ENCODE measurements at places on chromosomes 11 and 22. TPM values are rescaled to one million over a fixed set of nuclear protein-coding genes. Genes with fewer than 3 reads are reported as not detected.
A peak's percentile ranks its signal among the peaks of the same experiment; 100 is the strongest.

- DNase-seq = no peak
Observed at GRCh38 chr11:68372625-68373024, 60.2 kb downstream of the LRP5 start.

- DNase-seq = peak; percentile 70
Observed at GRCh38 chr22:36156515-36157419, 3.8 kb downstream of the APOL3 start.

DNA sequence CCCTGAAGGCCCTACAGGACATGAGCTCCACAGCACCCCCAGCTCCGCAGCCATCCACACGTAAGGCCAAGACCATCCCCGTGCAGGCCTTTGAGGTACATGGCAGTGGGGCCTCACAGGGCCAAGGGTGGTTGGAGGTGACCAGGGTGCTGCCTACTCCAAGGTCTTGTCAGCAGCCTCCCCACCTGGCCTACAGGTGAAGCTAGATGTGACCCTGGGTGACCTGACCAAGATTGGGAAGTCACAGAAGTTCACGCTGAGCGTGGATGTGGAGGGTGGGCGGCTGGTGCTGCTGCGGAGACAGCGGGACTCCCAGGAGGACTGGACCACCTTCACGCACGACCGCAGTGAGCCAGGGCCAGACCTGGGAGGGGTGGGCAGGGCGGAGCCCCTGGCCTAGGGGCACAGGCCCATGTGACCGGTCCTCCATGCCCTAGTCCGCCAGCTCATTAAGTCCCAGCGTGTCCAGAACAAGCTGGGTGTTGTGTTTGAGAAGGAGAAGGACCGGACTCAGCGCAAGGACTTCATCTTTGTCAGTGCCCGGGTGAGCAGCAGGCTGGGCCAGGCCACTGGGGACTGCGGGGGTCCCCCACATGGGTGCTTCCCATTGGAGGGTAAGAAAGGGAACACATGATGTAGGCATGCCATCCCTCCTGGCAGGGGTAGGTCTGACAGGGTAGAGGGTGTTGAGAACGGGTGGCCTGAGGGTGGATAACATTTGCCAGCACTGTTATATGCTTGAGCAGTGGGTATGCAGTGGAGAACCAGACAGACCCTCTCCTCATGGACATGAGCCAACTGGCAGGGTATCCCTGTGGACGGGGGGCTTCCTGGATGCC is 5.6 kb downstream of the INPPL1 start:
- no peak for DNase-seq

DNA sequence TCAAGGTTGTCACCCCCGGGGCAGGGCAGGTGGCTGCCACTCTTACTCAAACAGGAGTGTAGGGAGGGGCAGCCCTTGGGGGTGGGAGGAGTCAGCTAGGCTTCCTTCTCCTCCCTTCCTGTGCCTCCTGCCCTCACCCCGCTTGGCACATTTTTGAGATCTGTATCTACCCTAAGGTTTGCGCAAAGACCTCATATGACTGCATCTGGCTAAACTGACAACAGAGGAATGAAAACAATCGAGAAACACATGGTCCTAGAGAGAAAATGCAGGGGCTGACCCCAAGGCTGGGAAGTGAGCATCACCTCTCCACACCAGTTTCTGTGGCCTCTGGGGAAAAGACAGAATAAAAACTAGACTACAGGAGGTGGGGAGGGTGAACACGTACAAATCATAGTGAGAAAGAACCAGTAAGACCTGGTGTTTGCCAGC is 28.1 kb downstream of the IGSF9B start:
- DNase-seq = no peak

DNA sequence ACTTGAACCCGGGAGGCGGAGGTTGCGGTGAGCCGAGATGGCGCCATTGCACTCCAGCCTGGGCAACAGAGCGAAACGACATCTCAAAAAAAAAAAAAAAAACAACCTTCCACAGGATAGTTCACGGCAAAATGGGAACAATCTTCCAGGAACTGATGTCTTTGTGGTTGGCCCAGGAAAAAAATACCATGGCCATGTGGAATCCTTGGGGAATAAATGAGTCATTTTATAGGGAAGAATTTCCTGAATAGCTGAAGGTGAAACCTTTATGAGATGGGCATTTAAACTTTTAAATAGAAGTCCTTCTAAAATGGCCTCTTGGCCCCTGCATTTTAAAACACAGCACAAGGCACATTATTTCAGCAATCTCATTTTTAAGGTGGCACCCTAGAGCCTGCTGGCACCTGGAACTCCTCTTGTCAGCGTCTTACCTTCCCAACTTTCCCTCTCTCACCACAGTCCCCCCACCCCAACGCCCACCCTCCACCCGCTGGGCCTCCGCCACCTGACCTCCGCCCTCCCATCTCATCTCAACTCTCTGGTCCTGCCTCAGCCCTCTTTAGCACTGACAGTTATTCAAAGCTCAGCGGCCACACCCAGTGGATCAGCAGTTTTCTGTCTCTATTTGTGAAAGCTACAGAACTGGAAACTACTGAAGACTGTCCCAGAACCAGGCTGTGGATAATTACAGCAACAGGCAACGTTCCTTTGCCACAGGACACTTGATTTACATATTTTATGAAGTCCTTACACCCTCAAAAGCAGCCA is 43.1 kb downstream of the SCGB1A1 start:
- DNase-seq = no peak

- no peak for DNase-seq
Observed at GRCh38 chr22:31475800-31476199, 13.8 kb downstream of the EIF4ENIF1 start.

GRCh38 chr11:114820621-114821020 is 142.3 kb downstream of the NXPE2 start:
- DNase-seq = no peak

DNA sequence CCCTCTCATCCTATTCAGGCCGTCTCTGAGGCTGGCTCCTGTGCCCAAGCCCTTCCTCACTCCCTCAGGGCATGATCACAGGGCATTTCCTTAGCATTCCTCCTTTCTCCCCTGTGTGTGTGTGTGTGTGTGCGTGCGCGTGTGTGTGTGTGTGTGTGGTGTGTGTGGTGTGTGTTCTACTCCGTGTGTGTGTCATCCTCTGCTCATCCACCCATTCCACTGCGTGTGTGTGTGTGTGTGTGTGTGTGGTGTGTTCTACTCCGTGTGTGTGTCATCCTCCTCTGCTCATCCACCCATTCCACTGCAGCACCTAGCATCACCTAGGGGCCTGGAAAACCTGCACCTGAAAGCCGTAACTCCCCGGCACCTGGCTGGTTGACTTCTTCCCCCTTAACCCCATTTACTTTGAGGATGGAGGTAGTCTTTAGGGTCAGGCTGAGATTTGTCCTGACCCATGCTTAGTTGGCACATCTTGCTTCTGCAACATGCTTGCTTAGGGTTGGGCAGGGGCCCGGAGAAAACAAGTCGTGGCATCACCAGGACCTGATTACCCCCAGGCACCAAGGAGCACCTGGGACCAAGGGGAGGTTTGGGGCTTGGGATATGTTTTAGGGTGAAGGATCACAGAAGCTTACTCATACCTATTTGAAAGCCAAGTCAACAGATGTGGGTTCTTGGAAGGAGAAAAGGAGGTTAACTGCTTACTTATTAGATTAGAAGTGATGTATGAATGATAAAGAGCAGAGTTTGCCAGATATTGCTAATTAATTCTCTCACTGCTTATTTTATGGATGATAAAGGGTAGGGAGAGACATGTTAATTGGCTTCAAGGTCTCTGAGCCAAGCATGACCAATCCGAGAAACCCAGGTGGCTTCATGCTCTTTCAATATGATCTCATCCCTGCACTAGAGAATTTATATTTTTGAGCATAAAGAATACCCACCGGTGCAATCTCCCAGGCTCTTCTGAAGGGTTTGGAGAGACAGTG is 18.9 kb downstream of the TIMP3 start:
- no peak for DNase-seq

GRCh38 chr11:13008625-13009475 is at the start of gene RASSF10:
TSS of gene RASSF10 (plus strand) at chr11:13009316. CDS start at chr11:13009577, 261 bp downstream.
- peak; percentile 84 for DNase-seq

DNA sequence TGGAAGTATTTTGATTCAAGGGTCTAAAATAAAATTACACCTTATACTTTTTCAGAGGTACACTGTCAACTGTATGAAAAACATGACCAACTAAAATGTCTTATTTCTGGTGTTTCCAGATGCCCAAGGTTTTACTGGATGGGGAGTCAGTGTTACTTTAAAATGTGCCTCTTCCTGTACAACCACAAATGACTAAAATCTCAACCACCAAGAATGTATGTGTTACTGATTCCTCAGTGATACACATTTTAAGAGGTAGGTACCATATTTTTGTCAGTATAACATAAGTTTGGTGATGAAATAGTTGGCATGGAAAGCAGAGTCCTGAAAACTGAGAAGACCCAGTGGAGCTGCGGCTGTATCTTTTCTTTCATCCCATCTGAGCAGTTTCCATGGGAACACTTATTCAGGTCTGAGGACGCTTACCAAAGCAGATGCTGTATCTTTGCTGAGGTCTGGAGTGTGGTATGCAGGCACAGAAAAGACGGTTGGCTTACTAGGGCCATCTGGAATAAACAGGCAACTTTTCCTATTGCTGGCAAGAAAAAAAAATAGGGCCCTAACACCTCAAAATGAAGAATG is 21.2 kb upstream of the TP53AIP1 start:
- peak; percentile 33 for DNase-seq

- DNase-seq = peak; percentile 60
Observed at GRCh38 chr11:108117746-108118371, 3.5 kb upstream of the ACAT1 start.

DNA sequence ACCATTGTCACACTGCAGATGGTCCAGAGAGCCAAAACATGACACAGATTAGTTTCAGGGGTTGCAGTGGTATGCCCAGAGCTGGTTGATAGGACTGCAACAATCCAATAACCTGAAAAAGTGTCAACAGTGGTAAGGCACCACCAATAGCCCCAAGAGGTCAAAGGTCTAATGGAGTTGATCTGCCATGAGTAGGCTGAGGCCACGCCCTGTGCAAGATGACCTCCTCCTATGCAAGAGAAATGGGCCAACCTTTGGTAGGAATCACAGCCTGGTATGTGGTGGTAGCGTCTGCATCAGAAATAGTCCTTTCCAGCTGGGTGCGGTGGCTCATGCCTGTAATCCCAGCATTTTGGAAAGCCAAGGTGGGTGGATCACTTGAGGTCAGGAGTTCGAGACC is 19.6 kb downstream of the GUCD1 start:
- no peak for DNase-seq

DNA sequence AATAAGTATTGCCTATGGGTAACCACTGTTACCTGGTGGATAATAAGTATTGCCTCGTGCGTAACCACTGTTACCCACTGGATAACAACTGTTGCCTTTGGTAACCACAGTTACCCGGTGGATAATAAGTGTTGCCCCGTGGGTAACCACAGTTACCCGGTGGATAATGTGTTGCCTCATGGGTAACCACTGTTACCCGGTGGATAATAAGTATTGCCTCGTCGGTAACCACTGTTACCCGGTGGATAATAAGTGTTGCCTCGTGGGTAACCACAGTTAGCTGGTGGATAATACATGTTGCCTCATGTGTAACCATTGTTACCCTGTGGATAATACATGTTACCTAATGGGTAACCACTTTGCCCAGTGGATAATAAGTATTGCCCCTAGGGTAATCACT is 9.8 kb upstream of the NXPE4 start:
- no peak for DNase-seq

GRCh38 chr22:27197618-27198017 is 540.2 kb downstream of the MIAT start:
- no peak for DNase-seq

GRCh38 chr11:132499661-132500060 is 1032.6 kb downstream of the OPCML start:
- DNase-seq = no peak

GRCh38 chr22:20380486-20380885 is 13.5 kb upstream of the ZNF74 start:
- DNase-seq = no peak

GRCh38 chr11:65744026-65744698 is 23.6 kb upstream of the RNASEH2C start:
- no peak for DNase-seq

DNA sequence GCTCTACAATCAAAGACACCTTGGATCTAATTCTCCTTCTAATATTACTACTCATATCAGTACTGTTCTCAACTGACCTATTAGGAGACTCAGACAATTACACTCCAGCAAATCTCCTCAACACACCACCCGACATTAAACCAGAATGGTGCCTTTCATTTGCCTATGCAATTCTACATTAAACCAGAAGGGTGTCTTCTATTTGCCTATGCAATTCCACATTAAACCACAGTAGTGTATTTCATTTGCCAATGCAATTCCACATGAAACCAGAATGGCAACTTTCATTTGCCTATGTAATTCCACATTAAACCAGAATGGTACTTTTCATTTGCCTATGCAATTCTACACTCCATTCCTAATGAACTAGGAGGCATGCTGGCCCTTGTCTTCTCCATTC is 15.3 kb upstream of the APOL3 start:
- no peak for DNase-seq

DNA sequence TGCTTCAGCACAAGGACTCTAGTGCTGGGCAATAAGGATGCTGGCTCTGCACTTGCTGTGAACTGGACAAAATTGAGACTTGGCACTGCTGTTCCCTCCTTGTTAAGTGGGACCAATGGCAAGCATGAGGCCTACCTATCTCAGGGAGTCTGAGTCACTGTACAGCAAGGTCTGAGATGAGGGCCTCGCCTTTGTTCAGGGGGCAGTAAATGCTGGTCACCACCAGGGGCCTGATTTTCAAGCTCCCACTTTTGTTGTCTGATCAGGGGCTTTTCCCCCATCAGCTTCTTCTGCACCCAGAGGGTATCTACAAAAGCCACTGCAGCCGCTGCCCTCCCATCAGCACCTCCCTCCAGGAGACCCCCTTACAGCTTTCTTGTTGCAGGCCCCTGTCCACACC is 22.8 kb downstream of the DHCR7 start:
- DNase-seq = no peak

- DNase-seq = peak; percentile 47
Observed at GRCh38 chr22:46078241-46079092, 71.9 kb upstream of the PPARA start.

OR10D3 gene
- 0.31 TPM for total RNA-seq

SCGB1A1 gene
- total RNA-seq = not detected

TRIM29 gene
- total RNA-seq = 192 TPM

OR8G1 gene
- total RNA-seq = not detected

TSSK2 gene
- not detected for total RNA-seq

RTN4RL2 gene
- total RNA-seq = 0.21 TPM

ROBO3 gene
- 10.8 TPM for total RNA-seq

MMP13 gene
- not detected for total RNA-seq

CATSPERZ gene
- total RNA-seq = not detected

NAALAD2 gene
- total RNA-seq = 8.5 TPM
